ENCODE measurements at places on chromosomes 3 and 15.
A peak's percentile ranks its signal among the peaks of the same experiment; 100 is the strongest.

DNA sequence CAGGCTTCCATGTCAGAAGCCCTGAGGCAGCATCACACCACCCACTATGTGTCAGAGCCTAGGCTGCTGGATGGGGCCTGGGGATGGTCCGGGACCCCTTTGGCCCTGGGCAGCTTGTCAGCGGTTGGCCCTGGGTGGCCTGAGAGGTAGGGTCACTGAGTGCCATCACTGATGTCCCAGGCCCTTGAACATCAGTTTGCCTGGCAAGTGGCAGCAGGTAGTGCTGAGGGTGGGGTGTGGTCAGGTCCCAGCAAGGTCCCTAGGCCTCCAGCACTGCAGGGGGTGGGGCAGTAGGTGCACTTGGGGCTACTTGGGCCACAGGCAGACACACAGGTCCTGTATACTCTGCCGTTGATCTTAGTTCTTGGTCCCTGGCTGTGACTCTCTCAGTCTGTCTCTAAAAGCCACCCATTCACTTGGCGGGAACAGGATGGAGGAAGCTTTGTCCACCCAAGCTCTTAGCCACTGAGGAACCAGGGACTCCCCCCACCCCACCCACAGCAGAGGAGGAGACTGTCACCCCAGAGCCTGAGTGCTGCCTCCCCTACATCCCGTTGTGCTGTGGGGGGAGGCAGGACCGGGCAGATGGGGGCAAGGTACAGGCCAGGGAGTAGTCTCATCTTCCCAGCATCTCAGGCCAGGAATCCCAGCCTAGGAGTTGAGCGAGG, 5.8 kb downstream of the GNAI2 start:
- DNase-seq, result no peak

- DNase-seq, result no peak
Observed at GRCh38 chr3:195045481-195046210, 225.3 kb downstream of the XXYLT1 start.

DNA sequence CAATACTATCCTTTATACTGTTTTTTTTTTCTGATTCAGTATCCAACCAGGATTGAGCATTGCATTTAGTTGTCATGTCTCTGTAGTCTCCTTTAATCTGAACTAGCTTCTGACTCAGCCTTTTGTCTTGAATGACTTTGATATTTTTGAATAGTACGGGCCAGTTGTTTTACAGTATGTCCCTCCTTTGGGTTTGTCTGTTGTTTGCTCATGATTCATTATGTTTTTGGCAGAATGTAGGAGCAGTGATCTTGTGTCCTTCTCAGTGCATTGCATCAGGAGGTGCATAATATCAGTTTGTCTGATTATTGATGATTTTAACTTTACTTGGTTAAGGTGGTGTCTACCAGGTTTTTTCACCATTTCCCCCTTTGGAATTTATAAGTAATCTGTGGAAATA, 20.5 kb downstream of the EXOG start:
- no peak for DNase-seq

- DNase-seq, result no peak
Observed at GRCh38 chr3:133895208-133896001, at the start of gene RAB6B. Gene RAB6B (minus strand): TSS chr3:133895882. CDS start chr3:133895466, 416 bp downstream.

- peak; percentile 19 for DNase-seq
Observed at GRCh38 chr3:114231616-114232015, 5.8 kb downstream of the ZNF80 start.

DNA sequence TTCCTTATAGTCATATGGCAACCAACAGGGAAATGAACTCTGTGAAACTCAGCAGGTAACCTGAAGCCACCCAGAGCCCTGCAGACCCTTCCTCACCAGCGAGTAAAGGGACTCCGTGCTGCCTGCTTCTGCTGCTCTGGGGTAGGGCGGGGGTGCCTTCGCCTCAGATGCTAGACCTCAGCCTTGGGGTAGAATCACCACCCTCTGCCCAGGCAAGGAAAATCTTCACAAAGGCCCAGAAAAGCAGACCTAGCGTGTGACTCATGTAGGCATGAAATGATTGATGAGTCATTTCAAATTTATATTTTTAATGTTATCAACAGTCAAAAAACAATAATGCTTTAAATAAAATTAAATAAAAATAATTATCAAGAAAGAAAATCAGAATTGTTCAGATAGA, 6.6 kb downstream of the STIMATE start:
- DNase-seq, result no peak

GRCh38 chr3:188486126-188486525, 332.2 kb downstream of the LPP start:
- no peak for DNase-seq

GRCh38 chr15:99441871-99442251, 123.9 kb upstream of the MEF2A start:
- DNase-seq, result no peak

GRCh38 chr3:161489395-161489794, 7.2 kb upstream of the OTOL1 start:
- no peak for DNase-seq

DNA sequence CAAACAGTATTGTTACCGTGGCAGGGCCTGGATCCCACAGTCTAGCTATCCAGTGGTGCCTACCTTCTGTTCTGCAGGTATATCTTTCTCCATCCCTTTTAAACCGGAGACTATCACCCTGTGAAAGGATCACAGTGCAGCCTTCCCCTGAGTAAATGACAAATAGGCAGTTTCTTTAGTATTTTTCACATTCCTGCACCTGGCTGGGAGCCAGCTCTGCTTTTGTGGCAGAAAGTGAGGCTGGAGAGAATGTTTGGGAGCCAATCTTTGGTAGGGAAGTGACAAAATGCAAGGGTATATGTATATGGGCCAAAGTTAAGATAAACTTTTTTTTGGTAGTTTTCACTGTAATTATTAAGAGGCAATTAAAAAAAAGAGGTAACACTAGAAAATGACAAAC, 54.8 kb downstream of the ARHGEF26 start:
- DNase-seq, result no peak

DNA sequence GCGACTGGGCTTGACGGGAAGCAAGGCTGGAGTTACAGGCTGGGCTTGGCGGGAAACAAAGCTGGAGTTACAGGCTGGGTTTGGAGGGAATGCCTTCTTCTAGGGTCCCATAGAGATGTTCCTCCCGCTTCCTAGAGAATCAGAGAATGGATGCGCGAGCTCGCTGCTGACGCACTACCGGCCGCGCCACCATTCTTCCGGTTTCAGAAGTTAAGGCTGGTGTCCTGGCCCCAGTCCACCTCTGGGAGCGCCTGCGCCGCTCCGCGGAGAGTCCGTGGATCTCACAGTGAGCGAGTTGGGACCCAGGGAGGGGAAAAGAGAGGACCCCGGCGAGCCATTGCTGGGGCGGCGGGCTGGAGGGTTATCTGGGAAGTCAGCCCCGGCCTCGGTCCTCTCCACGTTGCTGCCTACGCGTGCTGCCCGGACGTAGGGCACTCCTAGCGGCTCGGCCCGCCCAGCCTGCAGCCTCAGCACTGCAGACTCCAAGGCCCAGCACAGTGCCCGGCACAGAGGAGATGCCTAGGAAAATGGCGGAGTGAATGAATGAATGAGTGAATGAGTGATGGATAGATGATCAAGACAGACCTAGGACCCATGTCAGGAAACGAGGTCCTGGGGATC, at the start of gene ZNF502:
Gene ZNF502 (plus strand): TSS at position 206 of the 621 bp plus-strand sequence. CDS start 7,602 bp downstream, outside the sequence.
- DNase-seq, result peak; percentile 4

GRCh38 chr15:79923079-79923514, 26.3 kb upstream of the MTHFS start:
- peak; percentile 64 for DNase-seq

DNA sequence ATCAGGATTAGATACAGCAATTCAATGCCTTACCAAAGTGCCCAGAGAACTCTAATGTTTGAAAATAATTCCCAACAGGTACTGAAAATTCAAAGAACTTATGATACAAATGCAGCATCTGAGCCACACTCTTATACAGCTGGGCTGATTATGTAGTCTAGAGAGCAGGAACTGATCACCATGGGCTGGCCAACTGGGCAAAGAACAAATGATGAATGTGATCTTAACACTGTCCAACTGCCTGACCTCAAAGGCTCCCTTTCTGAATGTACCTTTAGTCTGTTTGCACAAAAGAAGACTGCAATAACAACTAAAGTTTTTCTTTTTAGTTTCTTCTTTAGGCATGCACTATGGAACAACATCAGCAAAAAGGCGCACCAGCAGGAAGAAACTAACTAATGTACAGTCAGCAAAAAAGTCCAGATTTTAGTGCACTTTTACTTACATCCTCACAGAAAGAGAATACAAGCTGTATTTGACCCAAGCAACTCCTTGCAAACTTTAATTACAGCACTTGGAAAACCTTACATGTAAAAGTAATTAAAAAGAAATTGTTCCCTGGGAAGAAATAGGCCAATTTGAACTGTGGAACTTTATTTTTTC, 1095.1 kb downstream of the IGSF11 start:
- DNase-seq, result no peak

DNA sequence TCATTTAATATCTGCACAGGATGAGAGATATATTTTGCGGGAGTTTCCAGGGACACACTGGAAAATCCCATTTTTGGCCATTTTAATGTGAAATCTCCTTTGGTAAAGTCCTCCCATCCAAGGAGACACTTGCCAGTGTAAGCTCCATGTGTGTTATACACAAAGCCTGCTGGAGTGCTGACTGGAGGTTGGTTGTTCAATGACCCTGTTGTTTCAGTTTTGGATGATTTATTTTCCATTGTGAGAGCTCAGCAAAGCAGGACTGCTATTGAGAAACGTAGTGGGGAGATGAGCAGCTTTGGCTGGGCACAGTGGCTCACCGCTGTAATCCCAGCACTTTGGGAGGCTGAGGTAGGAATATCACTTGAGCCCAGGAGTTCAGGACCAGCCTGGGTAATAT, 127.7 kb downstream of the NUP210 start:
- no peak for DNase-seq

DNA sequence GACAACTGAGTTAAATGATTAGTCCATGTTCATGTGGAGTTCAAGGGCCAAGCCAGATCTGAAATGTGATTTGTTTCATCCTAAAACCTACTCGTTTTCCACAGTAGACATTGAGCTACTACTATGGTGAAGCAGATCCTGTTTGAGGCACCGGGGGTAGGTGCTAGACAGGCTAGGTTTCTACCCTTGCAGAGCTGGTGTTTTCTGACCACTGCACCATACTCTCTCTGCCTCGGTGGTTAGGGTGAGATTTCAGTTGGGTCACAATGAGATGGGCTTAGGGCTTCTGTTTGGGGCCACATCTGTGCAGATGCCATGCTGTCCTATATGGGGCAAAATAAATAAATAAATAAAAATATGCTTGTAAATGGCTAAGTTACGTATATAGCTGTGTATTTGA, 99.3 kb downstream of the OXNAD1 start:
- DNase-seq, result no peak

DNA sequence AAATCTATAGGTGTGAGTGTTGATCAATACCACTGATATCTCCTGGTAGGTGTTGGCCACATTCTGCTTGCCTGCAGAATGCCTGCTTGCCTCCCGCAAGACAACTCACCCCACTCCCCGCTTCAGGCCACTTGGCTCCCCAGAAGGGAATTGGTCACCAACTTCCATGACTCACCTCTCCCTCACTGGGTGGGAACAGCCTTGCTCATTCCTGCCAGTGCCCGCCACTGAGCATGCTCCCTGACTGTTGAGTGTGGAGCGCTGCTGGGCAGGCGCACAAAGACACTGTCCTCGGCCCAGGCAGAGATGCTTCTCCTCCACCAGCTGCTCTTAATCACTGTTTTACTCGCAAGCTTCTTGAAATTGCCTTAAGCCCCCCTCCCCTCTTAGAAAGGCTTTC, 57.3 kb upstream of the PPP2R3A start:
- no peak for DNase-seq

GRCh38 chr15:22891426-22892210, 53.2 kb downstream of the NIPA2 start:
- DNase-seq, result no peak

- no peak for DNase-seq
Observed at GRCh38 chr3:37693511-37694283, 168.0 kb upstream of the CTDSPL start.

- DNase-seq, result no peak
Observed at GRCh38 chr15:79364571-79365240, 53.8 kb downstream of the TMED3 start.

GRCh38 chr3:142595581-142595950, 627 bp upstream of the PLS1 start:
- no peak for DNase-seq

DNA sequence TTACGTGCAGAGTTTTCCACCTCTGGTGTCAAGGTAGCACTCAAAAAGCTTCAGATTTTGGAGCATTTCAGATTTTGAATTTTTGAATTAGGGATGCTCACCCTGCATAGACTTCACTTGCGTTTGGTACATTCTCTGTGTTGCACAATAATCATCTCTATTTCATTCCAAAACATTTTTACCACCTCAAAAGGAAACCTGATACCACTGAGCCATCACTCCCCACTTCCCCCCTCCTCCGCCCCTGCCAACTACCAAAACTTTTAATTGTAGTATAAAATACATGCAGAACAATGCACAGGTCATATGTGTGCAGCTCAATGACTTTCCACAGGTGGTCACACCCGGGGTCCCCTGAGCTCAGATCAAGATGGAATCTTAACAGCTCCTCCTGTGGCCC, 208.8 kb downstream of the SV2B start:
- no peak for DNase-seq

- no peak for DNase-seq
Observed at GRCh38 chr3:55329849-55330248, 157.3 kb downstream of the WNT5A start.

GRCh38 chr15:64981812-64982431, 7.8 kb downstream of the SPG21 start:
- DNase-seq, result no peak

DNA sequence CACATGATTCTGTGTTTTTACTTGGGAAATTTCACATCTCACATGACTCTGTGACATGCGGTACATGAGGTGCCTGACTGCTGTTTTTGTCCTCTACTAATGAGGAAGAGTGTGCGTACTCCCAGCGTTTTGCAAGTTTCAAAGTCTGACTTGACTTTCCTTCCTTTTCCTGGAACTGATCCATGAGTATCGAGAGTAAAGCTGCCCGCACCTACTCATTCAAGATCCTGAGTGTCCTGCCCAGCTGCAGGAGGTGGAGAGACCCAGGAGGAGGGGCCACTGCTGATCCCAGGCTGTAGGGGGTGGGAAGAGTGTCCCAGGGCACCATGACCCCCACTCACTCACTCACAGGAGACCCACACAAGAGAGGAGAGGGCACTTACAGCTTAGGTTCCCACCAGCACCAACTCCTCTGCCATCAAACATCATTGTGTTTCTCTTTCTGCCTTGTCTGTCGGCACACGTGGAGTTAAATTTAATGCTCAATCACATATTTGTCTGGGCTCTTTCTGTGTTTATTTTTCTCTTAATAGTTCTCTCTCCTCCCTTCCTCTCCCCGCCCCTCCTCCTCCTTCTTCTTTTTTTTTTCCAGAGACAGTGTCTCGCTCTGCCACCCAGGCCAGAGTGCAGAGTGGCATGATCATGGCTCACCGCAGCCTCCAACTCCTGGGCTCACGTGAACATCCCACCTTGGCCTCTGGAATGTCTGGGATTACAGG, 1.4 kb downstream of the CCR5AS start:
- no peak for DNase-seq

DNA sequence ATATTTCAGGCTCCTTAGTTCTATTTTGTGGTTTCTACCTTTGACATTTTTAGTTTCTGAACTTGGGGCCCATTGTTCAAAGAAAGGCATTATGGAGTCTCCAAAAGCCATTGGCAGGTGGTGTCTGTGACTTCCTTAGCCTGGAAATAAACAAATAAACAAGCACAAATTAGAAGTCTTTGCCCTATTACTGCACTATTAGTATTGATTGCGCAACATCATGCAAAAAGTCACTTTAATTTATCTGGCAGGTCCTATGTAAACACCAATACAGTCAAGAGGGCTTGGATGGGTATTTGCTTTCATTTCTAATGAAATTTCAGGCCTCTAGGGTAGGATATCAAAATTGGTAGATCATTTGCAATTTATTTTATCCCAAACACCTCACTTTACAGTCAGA, 85.6 kb downstream of the LPP start:
- DNase-seq, result no peak
